ENCODE measurements at places on chromosomes 3 and 15.

GRCh38 chr3:114439284-114439683, 145.5 kb downstream of the TIGIT start:
- no peak for DNase-seq

DNA sequence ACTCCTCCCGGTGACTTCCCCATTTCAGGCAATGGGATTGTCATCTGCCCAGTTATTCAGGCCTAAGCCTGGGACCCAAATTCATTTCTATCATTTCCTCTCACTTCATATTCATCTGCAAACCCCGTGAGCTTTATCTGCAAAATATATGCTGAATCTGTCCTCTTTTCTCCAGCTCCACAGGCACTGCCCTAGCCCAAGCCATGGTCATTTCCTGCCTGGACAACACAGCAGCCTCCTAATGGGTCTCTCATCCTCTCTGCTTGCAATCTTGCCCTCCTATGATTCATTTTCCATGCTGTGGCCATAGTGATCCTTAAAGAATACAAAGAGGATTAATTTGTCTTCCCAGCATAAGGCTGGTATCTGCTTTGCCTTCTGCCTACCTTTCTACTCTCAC, 6.1 kb downstream of the RBP2 start:
- DNase-seq: no peak

DNA sequence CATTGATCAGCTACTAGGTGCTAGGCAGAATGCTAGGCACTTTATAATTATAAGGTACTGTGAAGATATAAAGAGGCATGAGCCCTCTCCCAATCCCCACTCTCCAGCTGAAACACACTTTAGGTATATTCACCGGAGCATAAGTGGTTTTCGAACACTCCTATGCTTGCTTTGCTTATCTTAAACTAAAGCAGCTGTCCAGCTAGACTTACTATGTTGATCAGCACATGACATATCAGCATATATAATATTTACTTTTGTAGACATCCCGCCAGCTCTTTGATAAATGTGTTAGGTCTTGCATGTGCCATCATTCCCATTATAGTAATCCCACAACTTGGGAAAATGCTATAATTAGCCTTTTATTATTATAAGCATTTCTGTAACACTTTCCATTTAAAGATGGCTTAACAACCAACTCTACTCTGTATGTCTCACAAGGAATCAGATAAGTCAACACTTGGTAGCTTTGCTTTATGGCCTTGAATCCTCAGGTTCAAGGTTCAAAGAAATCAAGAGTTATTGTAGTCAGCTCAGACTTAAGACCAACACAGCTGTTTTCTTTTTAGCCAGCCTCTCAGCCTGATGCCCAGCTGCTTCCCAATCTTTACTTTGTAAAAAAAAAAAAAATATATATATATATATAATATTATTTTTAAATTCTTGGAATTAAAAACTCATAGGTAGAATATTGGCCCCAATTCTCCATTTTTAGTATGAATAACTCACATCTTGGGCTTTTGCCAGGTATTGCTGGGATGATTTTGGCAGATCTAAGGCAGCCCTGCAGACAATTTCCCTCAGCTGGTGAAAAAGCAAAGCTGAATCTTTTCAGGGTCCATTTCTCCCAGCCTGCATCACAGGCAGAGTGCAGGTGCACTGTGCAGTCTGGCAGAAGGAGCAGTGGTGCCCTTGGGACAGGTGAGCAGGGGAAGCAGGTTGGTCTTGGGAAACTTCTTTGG, 104.2 kb downstream of the THRB start:
- DNase-seq: no peak

DNA sequence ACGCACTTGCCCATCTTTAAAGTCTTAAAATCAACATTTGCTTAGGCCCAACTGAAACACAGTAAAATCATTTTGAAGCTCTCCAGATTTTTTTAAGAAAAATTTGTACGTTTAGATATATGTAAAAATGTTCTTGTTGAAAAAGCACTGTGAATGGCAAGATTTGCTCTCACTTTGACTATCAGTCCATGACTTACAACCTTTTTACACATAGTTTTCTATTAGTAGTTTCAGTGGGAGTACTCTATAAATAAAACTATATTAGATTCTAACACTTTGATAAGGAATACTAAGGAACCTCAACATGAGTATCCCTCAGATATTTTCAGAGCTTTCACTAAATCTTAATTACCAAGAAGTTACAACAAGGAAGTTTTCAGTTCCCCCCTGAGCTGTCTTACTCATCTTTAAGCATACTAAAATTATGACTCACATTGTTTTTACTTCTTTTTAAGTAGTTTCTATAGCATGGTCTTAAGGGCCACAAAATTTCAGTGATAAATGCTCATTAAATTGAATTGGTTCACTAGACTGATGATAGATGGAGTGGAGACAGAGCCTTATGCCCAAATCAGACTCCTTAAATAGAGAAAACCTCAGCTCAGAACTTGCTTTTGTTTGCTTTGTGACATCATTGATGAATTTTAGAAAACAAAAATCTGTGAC, 31.6 kb upstream of the RAP2B start:
- no peak for DNase-seq

GRCh38 chr3:13581485-13582365, 32.8 kb downstream of the FBLN2 start:
- no peak for DNase-seq

- peak; percentile 25 for DNase-seq
These were observed 330.7 kb upstream of the SLCO3A1 start for GRCh38 chr15:91522605-91523332.

- DNase-seq: peak; percentile 40
These were observed 47.1 kb downstream of the HRH1 start for GRCh38 chr3:11201251-11202019.

DNA sequence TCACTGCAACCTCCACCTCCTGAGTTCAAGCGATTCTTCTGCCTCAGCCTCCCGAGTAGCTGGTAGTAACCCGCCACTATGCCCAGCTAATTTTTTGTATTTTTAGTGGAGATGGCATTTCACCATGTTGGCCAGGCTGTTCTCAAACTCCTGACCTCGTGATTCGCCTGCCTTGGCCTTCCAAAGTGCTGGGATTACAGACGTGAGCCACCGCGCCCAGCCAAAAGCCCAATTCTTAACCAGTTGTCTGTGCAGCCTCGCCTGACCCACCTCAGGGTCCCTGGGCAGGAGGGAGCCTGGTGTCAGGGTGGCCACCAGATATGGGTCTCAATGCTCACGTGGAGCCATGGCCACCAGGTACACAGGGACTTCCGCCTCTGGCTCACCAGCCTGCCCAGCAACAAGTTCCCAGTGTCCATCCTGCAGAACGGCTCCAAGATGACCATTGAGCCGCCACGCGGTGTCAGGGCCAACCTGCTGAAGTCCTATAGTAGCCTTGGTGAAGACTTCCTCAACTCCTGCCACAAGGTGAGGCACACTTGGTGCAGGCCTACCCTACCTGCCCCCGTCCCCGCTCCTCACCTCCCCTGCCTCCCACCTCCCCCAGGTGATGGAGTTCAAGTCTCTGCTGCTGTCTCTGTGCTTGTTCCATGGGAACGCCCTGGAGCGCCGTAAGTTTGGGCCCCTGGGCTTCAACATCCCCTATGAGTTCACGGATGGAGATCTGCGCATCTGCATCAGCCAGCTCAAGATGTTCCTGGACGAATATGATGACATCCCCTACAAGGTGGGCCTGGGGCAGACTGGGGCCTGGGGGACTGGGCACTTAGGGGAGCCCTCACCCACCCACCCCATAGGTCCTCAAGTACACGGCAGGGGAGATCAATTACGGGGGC, 48.6 kb downstream of the SEMA3G start:
- no peak for DNase-seq

GRCh38 chr3:197031315-197032285, 2.0 kb upstream of the MELTF start:
- DNase-seq: peak; percentile 80

DNA sequence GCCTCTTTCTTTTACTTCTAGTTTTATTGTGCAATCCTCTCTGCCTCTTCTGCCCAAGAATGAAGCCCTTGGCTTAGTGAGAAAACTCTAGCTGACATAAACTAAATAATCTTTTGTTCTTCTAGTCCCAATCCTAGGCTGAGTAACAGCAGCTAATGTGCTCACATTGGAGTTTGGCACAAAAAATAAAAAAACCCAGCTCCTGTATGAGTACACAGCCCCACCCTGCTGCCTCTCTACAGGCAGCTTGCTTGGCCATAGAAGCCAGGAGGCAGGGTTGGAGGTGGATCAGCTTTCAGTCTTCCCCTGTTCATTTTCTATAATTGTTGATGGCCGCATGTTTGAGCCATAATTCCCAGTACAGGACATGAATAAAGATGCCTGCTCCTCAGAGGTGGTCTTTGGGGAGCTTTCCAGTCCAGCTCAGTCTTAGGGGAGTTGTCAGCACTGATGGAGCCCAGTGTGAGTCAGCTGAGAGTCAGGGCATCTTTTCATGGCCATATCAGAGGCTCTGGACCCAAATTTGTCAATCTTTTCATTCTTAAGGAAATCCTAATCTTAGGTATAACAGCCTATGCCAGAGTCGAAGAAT, 46.7 kb downstream of the RTP1 start:
- DNase-seq: no peak

GRCh38 chr15:92102395-92102755, 248.9 kb downstream of the SLCO3A1 start:
- no peak for DNase-seq

- peak; percentile 64 for DNase-seq
These were observed 25.3 kb downstream of the EXOG start for GRCh38 chr3:38521391-38521987.

- DNase-seq: no peak
These were observed 18.3 kb upstream of the ARL8B start for GRCh38 chr3:5103743-5104142.

- no peak for DNase-seq
These were observed 271.5 kb downstream of the XXYLT1 start for GRCh38 chr3:194999491-194999890.

DNA sequence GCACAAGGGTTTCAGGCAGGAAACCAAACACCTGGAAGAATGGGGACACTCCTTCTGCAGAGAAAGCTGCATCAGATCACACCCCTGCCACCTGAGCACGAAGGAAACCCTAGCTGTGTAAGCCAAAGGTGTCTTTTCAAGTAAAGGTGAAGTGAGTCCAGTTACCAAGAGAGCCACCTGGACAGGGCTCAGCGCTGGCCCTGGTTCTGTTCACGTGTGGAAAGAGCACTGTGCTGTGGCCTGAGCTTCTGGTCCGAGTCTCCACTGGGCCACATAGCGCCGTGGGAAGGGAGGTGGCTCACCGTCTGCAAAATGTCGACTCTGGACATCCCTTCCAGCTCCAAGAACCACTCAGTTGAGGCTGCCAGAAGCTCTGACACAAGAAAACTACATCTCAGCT, 151.1 kb downstream of the ADAMTS17 start:
- DNase-seq: no peak

DNA sequence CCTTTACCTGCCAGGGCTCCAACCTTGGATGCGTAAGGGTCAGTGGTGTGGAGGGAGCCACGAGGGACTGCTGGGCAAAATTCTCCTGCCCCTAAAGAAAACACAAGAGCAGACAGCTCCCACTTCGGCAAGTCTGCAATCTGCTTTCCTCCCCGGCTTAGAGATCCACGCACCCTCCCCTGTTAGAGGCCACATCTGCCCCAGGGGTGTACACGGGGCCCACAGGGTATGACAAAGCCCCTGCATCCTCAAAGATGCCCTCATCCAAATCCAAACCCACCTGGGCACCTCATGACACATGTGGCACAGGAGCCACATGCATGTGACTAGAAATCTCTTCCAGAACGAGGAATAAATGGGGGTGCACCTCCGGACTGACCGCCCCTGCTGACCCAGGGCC, 25.5 kb downstream of the ZXDC start:
- no peak for DNase-seq

GRCh38 chr3:159904911-159905310, 83.7 kb upstream of the IL12A start:
- DNase-seq: no peak

GRCh38 chr3:113261063-113261625, 49.8 kb downstream of the BOC start:
- no peak for DNase-seq

- DNase-seq: no peak
These were observed 28.6 kb upstream of the SEMA3F start for GRCh38 chr3:50126287-50127211.

DNA sequence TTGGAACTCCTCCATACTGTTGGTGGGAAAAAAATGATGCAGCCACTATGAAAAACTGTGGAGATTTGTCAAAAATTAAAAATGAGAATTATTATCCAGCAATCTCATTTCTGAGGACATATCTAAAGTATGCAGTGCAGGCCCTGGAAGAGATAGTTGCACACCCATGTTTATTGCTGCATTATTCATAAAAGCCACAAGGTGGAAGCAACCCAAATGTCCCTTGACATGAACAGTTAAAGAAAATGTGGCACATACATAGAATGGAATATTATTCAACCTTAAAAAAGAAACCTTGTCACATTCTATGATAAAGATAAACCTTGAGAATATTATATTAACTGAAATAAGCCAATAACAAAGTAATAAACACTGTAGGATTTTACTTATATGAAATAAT, 80.9 kb upstream of the ARHGEF26 start:
- DNase-seq: peak; percentile 26

- peak; percentile 92 for DNase-seq
These were observed 14.9 kb downstream of the LIPH start for GRCh38 chr3:185537369-185537970.

GRCh38 chr15:68396068-68396467, 35.9 kb downstream of the ITGA11 start:
- no peak for DNase-seq

DNA sequence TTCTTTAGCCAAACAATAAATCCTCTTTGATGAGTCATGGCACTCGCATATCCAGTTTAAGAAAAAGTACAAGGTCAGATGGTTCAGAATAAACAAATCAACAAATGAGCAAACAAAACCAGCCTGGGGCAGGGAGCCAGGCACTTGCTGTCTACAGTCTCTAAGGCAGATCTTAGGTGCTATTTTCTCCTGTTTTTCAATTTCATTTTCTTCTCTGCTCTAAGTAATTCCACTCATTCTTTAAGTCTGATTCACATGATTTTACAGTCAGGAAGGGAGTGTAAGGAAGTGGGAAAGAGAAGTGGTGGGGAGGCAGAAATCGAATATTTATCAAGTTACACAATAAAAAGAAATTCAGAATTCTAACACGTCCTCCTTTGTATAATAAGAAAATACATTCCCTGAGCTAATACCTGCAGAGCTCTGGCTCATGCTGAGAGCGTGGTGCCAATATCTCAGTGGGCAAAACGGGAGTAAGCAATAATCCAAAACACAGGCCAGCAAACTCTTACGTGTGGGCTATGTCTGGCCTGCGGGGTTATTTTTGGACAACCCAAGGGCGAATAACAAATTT, 298.6 kb downstream of the ADAMTS17 start:
- DNase-seq: peak; percentile 25

DNA sequence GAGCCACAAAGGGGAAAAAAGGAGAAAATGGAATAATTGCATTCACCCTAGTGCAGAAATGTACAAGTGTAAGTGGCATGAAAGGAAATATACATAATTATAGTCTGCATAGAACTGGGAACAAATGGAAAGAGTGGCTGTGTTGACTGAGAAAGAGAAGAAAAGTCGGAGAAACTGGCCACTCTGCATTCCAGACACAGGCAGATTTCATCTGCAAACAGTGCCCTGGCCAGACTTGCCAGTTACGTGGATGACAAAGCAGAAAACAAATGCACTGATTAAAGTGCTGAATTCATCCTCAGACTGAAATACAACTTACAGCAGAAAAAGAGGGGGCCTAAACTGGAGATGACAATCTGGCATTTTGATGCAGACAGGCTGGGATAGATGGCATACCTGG, 129.8 kb downstream of the FGF12 start:
- DNase-seq: peak; percentile 71

- no peak for DNase-seq
These were observed 4.3 kb downstream of the SLC6A20 start for GRCh38 chr3:45792036-45792435.

Data from Calu3 (cell line).